GDM1 (cell line): ENCODE measurements at places on chromosomes 16 and 17.

DNA sequence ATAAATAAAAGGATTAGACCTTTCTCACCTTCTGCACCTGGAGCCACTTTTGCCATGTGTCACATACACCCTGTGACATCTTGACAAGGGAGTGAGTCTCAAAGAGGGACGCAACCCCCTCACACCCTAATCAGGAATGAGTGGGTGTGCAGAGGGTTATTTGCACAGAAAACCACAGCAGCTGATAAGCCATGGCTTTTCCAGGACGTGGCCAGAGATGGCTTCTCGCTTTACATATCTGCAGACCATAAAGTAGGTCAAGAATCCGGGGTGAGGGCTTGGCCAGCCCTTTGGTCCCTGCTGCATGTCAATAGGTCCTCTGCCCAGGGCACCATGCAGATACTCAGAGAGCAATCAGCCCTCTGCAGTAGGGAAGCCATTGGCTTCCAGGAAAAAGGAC, 2.4 kb upstream of the CD300LF start:
- DNase-seq: no peak

DNA sequence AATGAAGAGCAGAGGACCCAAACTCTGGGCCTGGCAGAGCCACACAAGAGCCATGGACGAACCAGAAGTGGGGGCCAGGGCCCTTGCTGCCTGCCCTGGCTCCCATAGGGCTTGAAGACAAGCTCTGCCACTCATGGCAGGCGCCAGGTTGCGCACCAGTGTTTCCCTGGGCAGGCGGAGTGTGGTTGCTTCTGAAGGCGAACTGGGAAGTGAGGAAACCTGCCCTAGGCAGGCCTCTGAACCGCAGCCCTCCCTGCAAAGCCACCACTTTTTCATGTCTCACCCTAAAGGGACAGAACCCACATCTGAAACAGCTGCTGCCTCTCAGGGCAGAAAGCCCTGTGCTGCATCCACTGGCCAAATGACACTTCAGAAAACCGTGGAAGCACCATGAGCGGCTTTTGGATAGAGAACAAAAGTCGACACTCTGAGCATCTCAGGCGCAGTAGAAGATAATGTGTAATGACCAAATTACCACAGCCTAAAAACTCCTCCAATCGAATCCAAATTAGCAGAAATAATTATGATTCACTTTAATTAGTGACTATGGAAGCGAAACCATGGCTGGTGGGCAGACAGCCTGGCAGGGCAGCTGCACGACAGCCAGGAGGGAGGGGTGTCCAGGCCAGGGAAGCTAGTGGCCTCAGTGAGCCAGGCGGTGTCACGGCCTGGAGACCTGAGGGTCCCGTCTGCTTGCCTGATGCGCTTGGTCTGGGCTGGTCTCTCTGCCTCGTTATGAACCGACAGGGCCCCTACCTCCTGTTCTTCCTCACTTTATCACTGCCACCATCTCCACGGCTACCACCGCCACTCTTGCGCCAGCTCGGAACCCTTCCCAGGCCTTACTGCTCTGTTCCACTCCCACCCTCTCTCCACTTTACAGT, 59.1 kb downstream of the PRMT7 start:
- DNase-seq: peak; percentile 80

DNA sequence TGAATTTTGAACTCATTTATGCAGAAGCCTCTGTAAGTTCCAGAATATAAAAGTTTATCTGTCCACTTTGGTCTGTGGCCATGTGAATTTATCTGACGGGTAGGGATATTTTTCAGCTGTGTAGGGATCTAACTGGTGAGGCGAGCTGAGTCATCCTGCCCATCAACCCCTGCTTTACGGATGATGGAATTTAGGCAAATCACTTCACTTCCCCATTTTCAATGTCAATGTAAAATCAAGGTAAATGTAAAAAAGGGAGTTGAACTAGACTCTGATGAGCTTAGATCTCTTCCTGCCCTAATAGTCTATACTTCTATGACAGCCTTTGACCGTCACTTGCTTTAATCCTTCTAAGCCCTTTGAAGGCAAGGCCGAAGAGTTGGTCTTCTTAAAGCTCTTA, 2.6 kb downstream of the SLC16A6 start:
- DNase-seq: no peak

DNA sequence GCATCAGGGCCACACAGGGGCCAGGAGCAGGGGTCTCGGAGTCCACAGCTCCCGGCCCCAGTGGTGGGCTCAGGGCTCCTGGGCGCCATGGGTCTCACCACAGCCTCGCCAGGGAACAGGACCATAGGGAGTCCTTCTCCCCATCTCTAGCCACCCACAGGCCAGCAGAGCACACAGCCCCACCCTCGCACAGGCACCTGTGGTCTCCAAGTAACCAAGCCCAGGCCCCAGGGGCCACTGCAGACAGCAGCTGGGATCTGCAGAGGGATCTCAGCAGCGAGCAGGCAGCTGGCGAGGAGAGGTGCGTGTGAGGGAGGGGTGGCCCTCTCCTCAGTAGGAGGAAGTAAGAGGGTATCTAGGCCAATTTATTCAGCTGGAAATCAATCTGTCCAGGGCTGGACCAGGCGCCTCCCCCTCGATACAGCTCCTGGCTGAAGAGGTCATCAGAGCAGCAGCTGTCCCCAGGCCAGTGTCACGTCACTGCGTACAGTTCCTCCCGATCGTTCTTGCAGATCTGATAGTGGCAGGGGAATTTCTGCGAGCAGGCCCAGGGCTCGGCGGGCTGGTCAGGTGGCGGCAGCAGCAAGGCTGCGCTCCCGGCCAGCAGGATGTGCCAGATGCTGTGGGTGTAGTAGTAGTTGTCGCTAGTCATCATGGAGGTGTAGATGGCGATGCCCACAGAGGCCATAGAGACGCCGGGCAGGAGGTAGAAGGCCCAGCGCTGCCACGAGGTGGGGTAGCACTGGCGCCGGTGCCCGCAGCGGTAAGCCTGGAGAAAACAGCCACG, 1.4 kb upstream of the MRPL28 start:
- no peak for DNase-seq

GRCh38 chr17:1861391-1862010, 31.7 kb downstream of the RPA1 start:
- DNase-seq: no peak

- DNase-seq: no peak
These were observed 1265.3 kb downstream of the CDH11 start for GRCh38 chr16:63856537-63856936.

GRCh38 chr16:73067671-73068540, 20.0 kb upstream of the ZFHX3 start:
- DNase-seq: no peak

DNA sequence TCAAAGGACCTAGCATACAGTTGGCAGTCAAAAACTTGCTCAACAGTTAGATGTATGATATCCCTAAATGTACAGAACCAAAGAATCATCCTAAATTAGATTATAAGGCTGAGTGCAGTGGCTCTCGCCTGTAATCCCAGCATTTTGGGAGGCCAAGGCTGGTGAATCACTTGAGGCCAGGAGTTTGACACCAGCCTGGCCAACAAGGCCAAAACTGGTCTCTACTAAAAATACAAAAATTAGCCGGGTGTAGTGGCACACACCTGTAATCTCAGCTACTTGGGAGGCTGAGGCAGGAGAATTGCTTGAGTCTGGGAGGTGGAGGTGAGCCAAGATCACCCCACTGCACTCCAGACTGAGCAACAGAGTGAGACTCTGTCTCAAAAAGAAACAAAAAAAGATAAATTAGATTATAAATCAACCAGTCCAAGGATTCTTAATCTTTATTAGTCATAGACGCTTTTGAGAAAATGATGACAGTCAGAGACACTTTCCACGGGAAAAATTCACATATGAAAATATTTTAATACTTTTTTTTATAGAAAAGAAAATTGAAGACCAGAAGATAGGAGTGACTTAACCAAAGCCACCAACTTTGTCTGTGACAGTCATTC, 77.6 kb downstream of the MMD start:
- DNase-seq: no peak

GRCh38 chr16:87484487-87485331, 8.1 kb downstream of the ZCCHC14 start:
- DNase-seq: no peak

DNA sequence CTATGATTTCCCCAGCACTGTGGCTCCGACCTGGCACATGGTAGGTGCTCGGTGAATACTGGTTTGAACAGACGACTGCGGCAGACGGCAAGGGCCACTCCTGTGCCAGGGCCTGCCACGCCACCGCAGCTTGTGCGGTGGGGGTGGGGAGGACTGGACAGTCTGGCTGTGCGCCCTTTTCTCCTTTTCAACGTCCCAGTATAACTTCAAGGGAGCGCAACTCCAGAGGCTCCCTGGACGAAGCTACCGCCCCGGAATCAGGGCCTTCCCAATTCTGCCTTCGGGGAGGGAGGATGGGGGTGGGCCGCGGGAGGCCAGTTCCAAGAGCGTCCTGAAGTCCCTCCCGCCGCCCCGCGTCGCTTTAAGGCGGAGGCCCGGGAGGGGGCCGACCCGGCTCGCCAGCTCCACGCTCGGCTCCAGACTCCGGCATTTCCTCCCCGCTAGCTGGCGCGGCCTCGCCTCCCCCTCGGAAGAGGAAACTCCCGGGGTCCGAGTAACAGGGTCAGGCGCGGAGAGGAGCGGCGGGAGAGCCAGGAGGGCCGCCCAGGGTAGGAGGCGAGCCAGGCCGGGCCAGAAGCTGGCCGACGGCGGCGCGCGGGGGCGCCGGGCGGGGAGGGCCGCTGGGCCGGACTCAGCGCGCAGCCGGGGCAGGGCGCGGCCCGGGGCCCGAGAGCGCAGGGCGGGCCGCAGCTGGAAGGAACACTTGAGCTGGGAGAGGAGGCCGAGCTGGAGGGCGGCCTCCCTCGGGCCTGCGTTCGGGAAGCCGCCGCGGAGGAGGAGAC, at the start of gene ITPRIPL2:
Gene ITPRIPL2, plus strand, starts transcription at position 388 of the 782 bp plus-strand sequence. CDS start 498 bp downstream, outside the sequence.
- peak; percentile 55 for DNase-seq

- no peak for DNase-seq
These were observed 1.7 kb downstream of the MYOCD start for GRCh38 chr17:12667299-12667958.

GRCh38 chr16:28156056-28156680, 55.6 kb downstream of the XPO6 start:
- no peak for DNase-seq

- DNase-seq: no peak
These were observed 4.4 kb upstream of the RNF43 start for GRCh38 chr17:58421711-58422110.

GRCh38 chr17:31678431-31678830, 180.6 kb downstream of the COPRS start:
- DNase-seq: no peak

DNA sequence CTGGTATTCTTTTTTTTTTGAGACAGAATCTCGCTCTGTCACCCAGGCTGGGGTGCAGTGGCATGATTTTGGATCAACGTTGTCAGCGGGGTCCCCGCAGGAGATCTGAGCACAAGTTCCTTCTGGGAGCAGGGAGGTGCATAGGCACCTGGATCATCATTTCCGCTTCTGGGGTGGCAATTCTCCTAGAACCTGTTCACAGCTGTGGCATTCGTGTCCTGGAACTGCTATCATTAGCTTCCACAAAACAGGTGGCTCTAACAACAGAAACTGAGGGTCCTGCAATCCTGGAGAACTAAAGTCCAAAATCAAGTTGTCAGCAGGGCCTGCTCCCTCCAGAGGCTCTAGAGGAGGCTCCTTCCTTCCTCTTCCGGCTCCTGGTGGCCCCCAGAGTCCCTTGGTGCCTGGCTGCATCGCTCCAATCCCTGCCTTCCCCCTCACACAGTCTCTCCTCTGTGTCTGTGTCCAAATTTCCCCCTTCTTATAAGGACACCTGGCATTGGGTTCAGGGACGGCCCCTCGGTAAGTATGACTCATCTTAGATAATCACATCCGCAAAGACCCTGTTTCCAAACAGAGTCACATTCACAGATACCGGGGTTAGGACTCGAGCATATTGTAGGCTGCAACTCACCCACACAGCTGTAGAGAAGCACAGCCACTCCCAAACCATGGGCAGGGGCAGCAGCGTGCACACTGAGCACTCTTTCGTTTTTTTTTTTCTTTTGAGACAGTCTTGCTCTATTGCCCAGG, 43.5 kb upstream of the KLHDC4 start:
- no peak for DNase-seq

- no peak for DNase-seq
These were observed 17.8 kb upstream of the CIBAR2 start for GRCh38 chr16:85129876-85130704.

- DNase-seq: no peak
These were observed 29.8 kb downstream of the PLD6 start for GRCh38 chr17:17176341-17176740.

DNA sequence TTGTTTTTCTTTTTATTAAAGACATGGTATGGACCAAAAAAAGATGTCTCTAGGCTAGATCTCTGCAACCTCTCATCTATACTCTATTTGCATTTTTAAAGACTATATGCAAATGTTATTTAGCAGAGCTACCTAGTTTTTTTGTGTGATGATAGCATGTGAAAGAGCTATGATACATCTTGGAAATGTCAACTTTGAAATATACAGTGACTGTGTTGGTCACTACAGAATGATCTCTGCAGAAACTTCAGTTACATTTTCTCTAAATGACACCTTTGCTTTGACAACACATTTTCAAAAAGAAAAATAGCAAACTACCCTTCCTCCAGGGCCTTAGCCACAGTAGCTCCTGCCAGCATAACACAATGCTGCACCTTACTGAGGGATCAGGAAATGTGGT, 86.6 kb downstream of the PRKCB start:
- DNase-seq: no peak

DNA sequence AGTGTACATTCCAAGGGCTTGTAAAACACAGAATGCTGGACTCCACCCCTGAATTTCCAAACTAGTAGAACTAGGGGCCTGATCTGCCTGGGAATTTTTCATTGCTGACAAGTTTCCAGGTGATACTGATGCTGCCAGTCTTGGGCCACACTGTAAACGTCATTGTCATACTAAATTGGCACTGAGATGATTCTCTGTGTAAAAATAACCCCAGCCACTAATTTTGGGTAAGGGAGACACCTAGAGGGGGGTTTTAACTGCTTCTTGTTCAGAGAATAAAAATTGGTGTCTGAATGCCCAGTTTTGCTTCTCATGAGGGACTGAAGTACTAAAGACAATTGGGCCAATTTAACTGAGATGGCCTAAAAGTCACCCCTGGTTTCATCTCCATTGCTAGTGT, 5.0 kb upstream of the CDH13 start:
- no peak for DNase-seq

DNA sequence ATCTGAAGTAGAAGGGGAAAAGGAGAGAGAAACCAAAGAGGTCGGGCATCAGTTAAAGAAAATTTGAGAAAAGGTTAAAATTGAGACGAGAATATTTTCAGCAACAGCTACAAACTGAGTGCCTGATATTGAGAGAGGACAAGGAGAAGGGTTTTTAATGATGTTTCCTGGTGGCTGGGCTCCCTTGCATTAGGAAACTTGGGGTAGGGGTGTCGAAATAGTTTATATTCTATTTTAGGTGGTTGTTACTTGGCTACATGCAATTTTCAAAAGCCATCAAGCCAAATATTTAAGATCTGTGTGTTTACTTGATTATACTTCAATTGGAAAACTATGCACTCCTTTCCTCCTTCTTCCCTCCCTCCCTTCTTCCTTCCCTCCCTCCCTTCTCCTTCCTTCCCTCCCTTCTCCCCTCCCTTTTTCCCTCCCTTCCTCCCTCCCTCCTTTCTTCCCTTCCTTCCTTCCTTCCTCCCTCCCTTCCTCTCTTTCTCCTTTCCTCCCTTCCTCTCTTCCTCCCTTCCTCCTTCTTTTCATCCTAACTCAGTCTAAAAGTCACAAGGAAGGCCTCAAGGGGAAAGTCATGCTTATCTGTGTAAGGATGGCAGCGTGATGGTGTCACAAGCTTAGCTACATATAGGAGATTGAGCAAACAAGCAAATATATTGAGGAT, 1.8 kb upstream of the APOH start:
- DNase-seq: no peak
